ENCODE measurements at places on chromosomes 3 and 15.

DNA sequence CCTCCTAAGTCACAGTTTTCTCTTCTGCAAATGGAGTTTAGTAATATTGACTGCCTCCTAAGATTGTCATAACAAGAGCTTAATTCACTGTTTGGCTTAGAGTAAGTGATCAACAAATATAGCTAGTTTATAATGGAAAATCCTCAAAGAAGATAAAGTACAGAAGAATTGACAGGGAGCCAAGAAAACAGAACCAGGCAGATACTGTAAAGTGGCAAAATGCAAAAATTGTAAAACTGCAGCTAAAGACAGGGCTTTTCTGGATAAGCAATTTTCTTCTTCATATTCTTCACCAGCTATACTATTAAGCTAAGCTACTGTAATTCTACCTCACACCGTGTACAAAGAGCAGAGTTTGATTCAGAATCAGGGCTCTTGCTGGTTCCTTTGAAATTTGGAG lies 148.6 kb downstream of the ARPP21 start:
- DNase-seq: no peak

DNA sequence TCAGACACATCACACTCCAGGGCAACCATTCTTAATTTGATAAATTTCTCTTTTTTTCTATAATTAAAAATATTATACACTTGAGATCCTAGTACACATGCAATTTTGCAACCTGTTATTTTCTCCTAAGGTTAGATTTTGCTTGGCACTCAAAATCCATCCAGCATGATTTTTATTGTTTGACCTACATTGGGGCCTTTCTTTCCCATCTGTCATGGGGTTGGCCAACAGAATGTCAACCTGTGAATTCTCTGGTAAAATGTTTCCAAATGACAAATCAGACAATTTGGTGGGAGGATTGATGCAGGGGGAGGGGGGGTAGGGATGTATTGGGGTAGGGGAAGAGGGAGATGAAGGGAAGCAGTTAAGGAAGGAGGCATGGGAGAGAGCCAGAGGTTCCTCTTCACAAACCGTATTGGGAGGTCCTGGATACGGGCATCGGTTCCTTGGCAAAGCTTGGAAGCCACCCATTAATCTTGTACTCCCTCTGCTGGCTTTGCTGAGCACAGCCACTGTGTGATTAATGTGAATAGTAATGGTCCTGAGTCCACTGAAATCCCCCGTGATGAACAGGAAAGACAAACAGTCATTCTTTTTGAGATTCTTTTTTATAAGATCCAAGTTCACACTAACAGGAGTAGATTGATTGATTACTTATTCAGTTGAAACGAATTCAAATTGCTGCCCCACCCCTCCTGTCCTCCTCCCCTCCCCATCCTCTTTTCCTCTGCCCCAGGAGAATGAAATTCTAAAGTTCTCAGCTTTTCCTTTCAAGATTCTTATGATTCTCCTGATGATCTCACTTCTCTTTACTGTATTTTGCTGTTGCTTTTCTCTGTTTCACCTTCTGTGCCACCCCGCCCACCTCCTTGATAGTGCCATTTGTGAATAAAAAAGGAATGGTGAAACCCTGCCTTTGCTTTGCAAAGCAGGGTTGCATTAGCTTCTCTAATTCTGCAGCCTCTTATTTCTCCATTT lies 82.2 kb upstream of the SLC25A26 start:
- DNase-seq: peak; percentile 39

DNA sequence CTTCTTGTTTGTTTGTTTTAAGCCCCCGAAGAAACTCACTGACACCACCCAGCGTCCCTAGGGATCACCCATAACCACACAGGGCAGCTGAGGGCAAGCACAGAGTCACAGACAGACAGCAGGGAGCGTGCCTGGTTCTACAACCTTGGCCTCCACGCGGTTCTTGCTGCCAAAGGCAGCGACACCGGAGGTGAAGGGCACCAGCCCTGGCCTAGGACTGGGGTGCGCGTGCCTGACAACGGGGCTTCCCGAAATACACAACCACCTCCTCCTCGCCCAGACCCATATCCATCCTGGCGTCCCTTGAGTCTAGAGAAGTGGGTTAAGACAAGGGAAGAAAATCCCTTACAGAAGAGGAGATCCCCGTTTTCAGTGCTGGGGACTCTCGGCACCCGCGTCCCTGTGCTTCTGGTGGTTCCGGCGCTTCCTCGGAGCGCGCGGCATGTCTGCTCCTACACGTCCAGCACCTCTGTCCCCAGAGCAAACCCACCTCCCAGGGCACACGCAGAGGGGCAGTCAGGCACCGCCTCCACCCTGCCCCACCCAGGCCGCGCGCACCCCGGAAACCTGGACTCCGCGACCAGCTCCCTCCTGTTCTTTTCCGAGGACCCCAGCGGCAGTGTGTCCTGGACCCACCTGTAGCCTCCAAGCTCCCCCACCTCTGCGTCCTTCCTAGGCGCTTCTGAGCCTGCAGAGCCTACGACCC lies 911 bp downstream of the RFTN1 start:
- DNase-seq: no peak

GRCh38 chr3:177357352-177358090 lies 160.2 kb upstream of the TBL1XR1 start:
- DNase-seq: peak; percentile 73

GRCh38 chr15:70027518-70027917 lies 70.2 kb downstream of the TLE3 start:
- no peak for DNase-seq

DNA sequence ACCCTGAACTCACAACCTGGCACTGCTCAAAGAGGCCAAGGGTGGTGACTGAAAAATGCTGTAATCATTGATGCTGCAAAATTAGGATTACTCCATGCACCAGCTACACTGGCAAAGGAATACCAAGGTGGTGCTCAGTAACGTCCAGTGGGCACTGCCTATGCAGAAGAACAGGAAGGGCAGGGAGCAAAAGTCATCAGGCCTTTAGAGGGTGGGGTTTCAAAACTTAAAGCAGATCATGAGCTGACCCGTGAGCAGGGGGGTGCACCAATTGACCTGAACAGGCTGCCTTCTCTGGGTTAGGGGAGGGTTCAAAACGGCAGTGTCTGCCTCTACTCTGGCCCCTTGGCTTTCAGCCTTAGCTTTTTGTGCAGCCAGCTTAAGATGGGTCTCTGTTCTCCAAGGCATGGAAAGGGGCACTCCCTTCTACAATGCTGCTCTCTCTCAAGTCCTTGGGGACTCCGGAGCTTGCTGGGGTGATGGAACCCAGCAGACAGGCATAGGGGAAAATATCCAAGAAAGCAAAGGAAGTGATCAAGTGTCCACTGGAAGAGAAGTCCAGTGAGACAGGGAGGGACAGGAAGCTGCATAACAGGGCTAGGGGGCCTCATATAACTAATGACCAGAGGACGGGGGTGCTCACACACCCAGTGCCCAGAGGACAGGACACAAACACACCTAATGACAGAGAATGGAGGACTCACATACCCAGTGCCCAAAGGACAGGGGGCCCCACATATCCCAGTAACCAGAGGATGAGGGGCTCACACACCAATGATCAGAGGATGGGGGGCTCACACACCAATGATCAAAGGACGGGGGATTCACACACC lies 11.4 kb downstream of the RAB6B start:
- DNase-seq: no peak

DNA sequence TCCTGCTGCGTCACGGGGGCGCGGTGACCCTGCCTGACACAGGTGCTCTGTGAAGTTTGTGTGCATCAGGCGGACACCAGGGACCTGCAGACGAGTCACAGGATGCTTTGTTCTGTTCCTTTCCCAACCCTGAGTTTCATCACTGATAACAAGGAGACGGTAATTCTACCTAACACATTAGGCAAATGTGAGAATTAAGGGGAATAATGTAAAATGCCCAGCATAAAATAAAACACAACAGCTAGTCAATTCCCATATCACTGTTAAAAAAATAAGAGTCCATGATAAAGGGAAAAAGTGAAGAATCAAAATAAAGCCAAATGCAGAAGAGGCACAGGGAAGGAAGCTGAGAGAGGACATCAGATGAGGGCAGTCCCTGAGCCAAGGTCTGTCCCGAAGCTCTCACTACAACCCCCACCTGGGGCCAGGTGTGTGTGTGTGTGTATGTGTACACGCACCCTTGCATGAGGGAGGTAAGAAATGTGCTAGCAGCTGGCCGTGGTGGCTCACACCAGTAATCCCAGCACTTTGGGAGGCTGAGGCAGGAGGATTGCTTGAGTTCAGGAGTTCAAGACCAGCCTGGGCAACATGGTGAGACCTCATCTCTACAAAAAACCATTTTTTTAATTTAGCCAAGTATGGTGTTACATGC lies 27.5 kb downstream of the PLA2G4D start:
- no peak for DNase-seq

- no peak for DNase-seq
Observed at GRCh38 chr3:132283916-132284405, 33.2 kb upstream of the ACP3 start.

DNA sequence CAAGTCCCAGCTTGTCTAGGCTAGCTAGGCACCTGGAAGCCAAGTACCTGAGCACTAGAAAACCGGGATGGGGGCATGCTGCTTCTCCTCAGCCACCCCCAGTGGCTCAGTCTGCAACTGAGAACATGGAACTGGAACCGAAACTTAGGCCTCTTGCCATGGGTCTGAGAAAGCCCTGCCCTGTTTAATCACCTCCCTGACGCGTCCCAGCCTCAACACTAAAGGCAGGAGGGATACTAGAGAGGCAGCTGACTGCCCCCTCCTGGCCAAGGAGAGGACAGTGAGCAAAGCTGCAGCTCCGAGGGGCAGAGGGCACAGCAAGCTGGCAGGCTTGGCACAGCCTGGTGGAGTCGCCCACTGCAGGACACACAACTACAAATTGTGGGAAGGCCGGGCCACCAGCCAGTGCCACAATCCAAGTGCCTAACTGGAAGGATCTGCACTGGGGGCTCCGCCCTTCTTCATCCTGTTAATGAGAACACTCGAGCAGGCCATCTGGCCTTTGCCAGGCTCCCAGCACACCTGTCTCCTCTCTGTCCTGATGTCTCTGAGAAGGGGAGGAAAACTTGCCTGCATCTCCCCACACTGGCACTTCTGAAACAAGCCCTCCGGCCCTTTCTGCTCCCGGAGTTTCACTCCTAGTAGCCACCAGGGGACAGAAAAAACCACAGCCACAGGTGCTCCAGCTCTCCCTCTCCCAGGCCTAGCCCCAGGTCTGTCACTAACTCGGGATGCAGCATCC lies 53.7 kb downstream of the BDH1 start:
- DNase-seq: no peak

GRCh38 chr3:50536471-50537180 lies 30.9 kb downstream of the C3orf18 start:
- DNase-seq: no peak

DNA sequence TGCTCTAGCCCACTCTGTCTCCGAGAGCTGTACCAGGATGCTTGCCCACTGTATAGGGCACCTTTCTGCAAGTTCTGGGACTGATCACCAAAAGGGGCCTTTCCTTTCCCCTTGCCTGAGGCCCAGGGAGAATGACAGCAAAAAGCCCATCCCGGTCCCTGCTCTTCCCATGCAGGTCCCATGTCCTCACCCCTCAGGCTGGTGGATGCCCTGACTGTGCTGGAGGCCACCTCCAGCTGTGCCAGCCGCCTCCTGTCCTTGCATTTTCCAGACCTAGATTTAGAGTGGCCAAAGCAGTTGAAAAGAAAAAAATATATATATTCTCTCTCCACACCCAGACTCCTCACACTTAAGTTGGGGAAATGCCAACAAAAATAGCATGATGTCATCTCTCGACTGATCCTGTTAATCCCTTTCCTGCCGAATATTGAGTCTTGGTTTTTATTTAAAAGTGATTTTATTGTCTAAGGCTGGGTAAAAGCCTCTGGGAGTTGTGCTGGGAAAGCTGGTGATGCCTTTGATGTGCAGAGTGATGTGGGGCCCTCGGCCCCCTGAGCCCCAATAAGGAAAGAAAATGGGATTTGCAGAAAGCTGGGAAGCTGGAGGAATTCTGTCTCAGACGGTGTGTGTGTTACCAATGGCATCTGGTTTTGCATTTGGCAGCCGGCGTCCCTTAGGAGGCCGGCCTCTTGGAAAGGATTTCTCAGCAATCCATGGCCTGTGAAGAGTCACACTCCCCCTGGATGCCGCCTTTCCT lies 29.3 kb upstream of the TPM1 start:
- peak; percentile 59 for DNase-seq

GRCh38 chr3:71582612-71583565 lies 639 bp downstream of the FOXP1 start:
- no peak for DNase-seq

DNA sequence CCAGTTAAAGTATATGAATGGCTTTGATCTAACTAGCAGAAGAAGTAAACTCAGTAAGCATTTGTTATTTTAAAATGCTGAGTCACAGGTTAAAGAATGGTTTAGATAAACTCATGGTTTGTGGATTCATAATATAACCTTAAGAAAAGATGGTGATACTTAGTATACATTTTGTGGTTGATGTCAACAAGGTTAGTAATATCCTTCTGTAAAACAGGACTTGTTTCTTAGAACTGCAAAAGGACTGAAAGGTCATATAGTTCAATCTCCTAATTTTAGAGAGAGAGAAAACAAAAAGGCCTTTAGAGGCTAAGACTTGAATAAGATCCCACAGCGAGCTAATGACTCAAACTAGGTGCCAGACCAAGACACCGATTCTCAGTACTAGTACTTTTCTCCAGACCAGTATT lies 50.0 kb downstream of the STRIT1 start:
- no peak for DNase-seq

DNA sequence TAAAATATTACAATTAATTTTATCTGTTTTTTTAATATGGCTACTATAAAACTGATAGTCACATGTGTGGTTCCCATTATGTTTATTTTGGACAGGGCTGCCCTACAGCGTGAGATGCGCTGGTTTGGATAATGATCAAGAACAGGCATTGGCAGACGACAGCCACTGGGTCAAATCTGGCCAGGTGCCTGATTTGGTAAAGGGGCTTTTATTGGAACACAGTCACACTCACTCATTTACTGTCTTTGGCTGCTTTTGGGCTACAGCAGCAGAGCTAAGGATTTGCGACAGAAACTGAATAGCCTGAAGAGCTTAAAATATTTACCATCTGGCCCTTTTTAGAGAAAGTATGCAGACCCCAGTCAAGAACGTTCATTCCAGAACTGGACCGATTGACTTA lies 724.2 kb upstream of the CFAP20DC start:
- no peak for DNase-seq

- no peak for DNase-seq
Observed at GRCh38 chr3:4314688-4315087, 11.5 kb downstream of the SETMAR start.

GRCh38 chr3:23895181-23895580 lies 21.6 kb downstream of the NKIRAS1 start:
- no peak for DNase-seq

- no peak for DNase-seq
Observed at GRCh38 chr15:63066272-63066671, 23.7 kb downstream of the TPM1 start.

GRCh38 chr15:36400936-36401585 lies 178.4 kb upstream of the CDIN1 start:
- no peak for DNase-seq

DNA sequence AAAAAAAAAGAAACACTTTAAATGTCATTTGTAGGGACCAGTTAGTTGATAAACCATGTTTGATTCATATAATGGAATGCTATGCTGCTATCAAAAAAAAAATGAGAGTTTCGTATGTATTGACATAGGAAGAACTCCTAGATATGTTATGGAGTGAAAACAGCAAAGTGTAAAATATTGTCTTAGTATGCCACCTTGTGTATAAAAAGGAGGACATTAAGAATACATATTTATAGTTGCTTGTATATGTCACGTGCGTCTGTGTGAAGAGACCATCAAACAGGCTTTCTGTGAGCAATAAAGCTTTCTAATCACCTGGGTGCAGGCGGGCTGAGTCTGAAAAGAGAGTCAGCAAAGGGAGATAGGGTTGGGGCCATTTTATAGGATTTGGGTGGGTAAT lies 39.5 kb downstream of the KBTBD8 start:
- no peak for DNase-seq

- DNase-seq: no peak
Observed at GRCh38 chr15:85623315-85624049, 171.2 kb downstream of the KLHL25 start.

Data from muscle of arm (tissue), 14 donors.